ENCODE measurements at places on chromosomes 16 and 17. TPM values are rescaled to one million over a fixed set of nuclear protein-coding genes. Genes with fewer than 3 reads are reported as not detected.

Gene GPRC5B
- total RNA-seq: not detected

Gene PDILT
- total RNA-seq: not detected

Gene TLCD3B
- total RNA-seq: not detected

Gene MRPL38
- total RNA-seq: 132 TPM

Gene TAT
- total RNA-seq: not detected

DNA sequence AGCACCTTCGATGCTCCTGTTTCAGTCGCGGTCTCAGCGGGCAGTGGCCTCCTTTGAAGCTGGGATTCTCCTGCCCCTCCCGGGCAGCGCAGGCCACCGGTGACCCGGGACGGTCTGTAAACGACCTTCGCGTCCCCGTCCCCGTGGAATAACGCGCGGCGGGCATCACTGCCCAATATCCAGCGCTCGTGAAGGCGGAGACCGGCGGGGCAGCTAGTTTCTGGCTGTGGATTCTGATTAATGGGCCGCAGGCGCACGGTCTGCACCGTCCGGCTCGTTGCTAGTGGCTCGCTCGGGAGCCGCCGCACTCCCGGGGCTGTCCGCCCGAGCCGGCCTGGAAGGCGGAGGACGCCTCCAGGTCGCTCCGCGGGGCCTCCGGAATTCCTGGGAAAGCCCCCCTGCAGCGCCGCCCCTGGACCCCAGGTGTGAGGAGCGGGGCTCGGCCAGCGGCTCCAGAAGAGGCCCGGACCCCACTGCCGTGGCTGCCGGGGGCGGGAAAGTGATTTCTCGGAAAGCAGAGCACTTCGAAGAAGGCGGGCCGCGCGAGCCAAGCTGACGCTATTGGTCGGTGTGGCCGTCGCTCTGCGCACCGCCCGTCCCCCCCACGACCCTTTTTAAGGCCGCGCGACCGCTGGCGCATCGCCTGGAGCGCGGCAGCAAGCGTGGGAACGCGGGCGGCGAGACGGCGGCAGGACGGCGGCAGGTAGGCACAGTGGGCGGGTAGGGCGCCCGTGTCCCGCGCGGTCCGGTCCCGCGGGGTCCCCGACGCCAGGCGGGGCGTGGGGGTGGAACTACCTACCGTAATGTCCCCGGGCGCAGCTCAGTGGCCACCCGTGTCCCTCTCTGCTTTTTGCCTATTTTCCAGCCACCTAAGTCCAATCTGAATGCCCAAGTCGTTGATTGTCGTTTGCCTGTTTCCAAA is at the start of gene IRF8:
IRF8 (plus strand) TSS at position 642 of the 922 bp plus-strand sequence. CDS start 3,854 bp downstream, outside the sequence.
- DNase-seq: peak; percentile 89

GRCh38 chr17:42586514-42587230 is 9.1 kb upstream of the PSMC3IP start:
- DNase-seq: no peak

DNA sequence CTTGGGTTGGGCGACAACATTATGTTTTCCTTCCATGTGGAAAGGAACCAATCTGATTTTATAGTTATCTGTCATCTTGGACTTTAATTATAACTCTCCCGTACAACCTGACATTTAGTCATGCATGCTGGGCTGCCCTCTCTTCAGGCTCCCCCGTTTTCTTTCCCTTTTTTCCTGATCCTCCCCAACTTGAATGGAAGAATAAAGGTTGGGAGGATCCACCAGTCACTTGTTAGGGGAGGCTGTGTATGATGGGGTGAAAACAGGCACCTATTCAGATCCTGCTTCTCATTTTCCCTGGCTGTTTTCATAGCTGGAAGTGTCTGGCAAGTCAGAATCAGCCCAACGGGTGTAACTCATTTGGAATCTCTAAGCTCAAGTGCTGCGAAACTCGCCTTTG is 267.2 kb upstream of the SALL1 start:
- DNase-seq: no peak

DNA sequence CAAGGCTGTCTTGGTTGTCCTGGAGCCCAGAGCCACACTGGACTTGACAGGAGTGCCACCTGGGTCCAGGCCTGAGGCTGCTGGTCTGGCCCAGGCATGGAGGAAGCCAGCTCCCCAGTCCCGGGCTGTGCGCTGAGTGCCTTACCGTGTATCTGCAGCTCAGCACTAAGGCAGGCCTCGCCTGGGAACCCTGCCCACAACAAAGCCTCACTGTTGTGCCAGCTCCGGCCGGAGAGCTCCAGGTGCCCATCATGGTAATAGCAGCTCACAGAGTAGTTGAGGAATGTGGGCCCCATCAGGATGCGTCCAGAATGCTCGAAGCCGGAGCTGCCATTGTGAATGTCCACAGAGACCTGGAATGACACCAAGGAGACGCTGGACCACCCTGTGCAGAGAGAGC is 72.2 kb downstream of the RMI2 start:
- no peak for DNase-seq

- no peak for DNase-seq
Measured at GRCh38 chr16:49596068-49596467, 222.5 kb downstream of the C16orf78 start.

- no peak for DNase-seq
Measured at GRCh38 chr16:70790815-70791214, 10.1 kb downstream of the VAC14 start.

DNA sequence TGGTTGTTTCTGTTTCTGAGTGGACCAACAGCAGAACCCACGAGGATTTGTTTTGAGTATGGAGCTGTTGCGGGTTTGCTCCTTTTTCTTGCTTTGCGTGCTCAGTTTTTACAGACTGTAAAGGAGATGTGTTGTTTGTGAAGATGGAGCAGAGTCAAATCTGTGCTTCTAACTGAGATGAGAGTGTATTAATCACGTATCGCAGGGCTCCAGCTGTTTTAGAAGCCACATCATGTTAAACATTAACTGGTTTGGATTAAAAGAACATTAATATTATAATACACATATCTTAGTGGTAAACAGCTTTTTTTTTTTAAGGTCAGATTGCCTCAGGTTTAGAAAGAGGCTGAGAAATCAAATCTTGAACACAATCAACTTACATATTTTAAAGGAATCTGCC is 69.4 kb downstream of the YPEL2 start:
- DNase-seq: no peak

- DNase-seq: no peak
Measured at GRCh38 chr16:27498916-27499658, 50.6 kb downstream of the GTF3C1 start.

GRCh38 chr16:24748242-24748641 is 18.8 kb downstream of the TNRC6A start:
- no peak for DNase-seq

DNA sequence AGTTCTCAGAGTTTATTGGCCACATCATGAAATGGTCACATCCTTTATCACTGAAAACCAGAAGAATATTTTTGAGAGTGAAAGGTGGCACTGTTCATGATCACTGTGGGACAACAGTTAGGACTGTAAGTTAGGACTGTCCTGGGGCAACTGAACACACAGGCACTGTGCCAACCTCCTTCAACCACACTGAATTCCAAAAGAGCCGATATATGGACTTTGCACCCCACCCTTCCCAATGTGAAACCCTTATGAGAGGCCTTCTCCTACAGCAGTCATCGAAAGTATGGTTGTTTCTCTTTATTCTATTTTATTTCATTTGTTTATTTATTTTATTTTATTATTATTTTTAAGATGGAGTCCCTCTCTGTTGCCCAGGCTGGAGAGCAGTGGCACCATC is 353.5 kb downstream of the TOX3 start:
- DNase-seq: no peak

DNA sequence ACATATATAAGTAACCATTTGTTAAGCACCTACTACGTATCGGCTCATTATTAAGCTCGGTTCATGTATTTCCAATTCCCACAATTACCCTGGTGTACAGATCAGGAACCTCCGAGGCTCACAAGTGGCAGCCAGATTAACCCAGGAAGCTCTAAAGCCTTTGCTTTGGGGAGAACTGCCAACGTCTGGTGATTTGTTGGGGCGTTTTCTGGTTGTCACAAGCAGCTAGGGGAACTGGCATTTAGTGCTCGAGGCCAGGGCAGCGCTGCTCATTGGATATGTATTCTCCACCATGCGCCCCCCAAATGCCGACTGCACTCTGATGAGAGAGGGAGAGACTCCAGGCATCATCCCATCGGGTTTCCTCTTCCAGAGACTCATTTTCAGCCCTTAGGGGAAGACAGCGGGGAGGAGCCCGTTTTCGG is 541 bp downstream of the ZNF18 start:
- DNase-seq: no peak

DNA sequence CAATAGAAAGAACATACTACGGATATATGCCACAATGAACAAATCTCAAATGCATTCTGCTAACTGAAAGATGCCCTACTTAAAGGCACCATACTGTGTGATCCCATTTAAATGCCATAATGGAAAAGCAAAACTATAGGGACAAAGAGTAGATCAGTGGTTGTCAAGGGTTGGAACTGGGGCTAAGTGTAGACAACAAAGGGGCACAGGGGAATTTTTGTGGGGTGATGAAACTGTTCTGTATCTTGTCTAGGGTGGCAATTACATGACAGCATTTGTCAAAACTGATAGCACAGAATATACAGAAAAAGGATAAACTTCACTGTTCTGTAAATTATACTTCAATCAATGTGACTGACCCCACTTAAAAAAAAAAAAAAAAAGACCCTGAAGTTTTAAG is 17.7 kb downstream of the GFOD2 start:
- no peak for DNase-seq

All from activated B cell treated with CpG ODN at 0.5 μM for 24 hours (primary cell).